Activated naive CD8-positive, alpha-beta T cell treated with anti-CD3 and anti-CD28 coated beads, Interleukin-2, amount 10 ng/mL, durations not matched to agents 7 days and 5 days (primary cell): ENCODE measurements at places on chromosomes 6 and 20. TPM values are rescaled to one million over a fixed set of nuclear protein-coding genes. Genes with fewer than 3 reads are reported as not detected.
A peak's percentile ranks its signal among the peaks of the same experiment; 100 is the strongest.

GRCh38 chr6:2165286-2165685 is 80.1 kb downstream of the GMDS start:
- H3K36me3 ChIP-seq, result peaks cover 4% of the 10 kb centered on the region
- H3K27ac ChIP-seq, result no peak overlapping the region
- peaks cover 17% of the 10 kb centered on the region for H3K4me1 ChIP-seq
- DNase-seq, result no peak
- H3K4me3 ChIP-seq, result no peak overlapping the region

DNA sequence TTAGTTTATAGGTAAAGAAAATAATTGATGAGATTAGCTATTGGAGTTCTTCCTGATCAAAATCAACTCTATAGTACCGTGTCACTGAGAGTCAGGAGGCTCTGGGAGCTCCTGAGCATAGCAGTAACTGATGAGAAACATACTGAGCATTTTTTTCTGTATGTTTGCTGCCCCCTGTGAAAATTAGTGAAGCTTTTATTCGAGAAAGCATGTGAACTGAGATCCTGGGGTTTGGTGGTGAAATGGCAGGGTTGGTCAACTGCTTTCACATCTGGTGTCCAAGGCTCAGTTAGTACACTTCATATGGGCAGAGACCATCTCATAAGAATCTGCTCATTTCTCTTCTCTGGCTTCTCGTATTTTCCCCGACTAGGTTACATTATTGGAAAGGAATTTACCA is 4.1 kb upstream of the ABT1 start:
- DNase-seq, result no peak
- H3K36me3 ChIP-seq, result no peaks in the 10 kb centered on the region
- H3K4me1 ChIP-seq, result peaks cover 6% of the 10 kb centered on the region
- H3K4me3 ChIP-seq, result no peak overlapping the region
- no peak overlapping the region for H3K27ac ChIP-seq

- H3K27me3 ChIP-seq, result no peaks in the 10 kb centered on the region
- no peak for DNase-seq
- peaks cover 21% of the 10 kb centered on the region for H3K36me3 ChIP-seq
- H3K27ac ChIP-seq, result no peak overlapping the region
These were observed 8.5 kb downstream of the ZBP1 start for GRCh38 chr20:57611586-57612311.

The RGL2 gene
- total RNA-seq, result 65.5 TPM

- DNase-seq, result no peak
- peak overlapping the region; percentile 99 for H3K27ac ChIP-seq
- H3K4me3 ChIP-seq, result peak overlapping the region; percentile 97
- H3K36me3 ChIP-seq, result peaks cover 16% of the 10 kb centered on the region
These were observed 406 bp upstream of the TRIM26 start for GRCh38 chr6:30213667-30213956.

The GHRH gene
- not detected for total RNA-seq

- peaks cover 87% of the 10 kb centered on the region for H3K36me3 ChIP-seq
- no peak overlapping the region for H3K4me3 ChIP-seq
- peaks cover 28% of the 10 kb centered on the region for H3K4me1 ChIP-seq
- DNase-seq, result no peak
- no peaks in the 10 kb centered on the region for H3K27me3 ChIP-seq
These were observed 14.0 kb downstream of the APMAP start for GRCh38 chr20:24978513-24978912.

GRCh38 chr6:70225055-70225454 is 77.8 kb downstream of the COL9A1 start:
- DNase-seq, result no peak
- H3K4me3 ChIP-seq, result no peak overlapping the region
- H3K36me3 ChIP-seq, result no peaks in the 10 kb centered on the region
- no peak overlapping the region for H3K27ac ChIP-seq
- H3K27me3 ChIP-seq, result peaks cover 13% of the 10 kb centered on the region

GRCh38 chr20:15619341-15619740 is 953.9 kb downstream of the KIF16B start:
- no peak overlapping the region for H3K4me3 ChIP-seq
- H3K27me3 ChIP-seq, result no peaks in the 10 kb centered on the region
- H3K27ac ChIP-seq, result no peak overlapping the region
- H3K36me3 ChIP-seq, result no peaks in the 10 kb centered on the region
- H3K4me1 ChIP-seq, result no peaks in the 10 kb centered on the region

- no peaks in the 10 kb centered on the region for H3K36me3 ChIP-seq
- no peak overlapping the region for H3K4me3 ChIP-seq
- H3K27ac ChIP-seq, result no peak overlapping the region
- no peaks in the 10 kb centered on the region for H3K4me1 ChIP-seq
These were observed 168.0 kb downstream of the GJA1 start for GRCh38 chr6:121603486-121603885.
